ENCODE measurements at places on chromosomes 5 and 9. TPM values are rescaled to one million over a fixed set of nuclear protein-coding genes. Genes with fewer than 3 reads are reported as not detected.

The GAS1 gene
- 0.13 TPM for total RNA-seq

The DNM1 gene
- 0.39 TPM for total RNA-seq

The LIFR gene
- total RNA-seq, result 37.4 TPM

The GFPT2 gene
- 0.46 TPM for total RNA-seq

The PCDHA1 gene
- total RNA-seq, result not detected

The HRCT1 gene
- 2.4 TPM for total RNA-seq

The CCL19 gene
- total RNA-seq, result not detected

The SLC27A6 gene
- total RNA-seq, result not detected

The KCNV2 gene
- not detected for total RNA-seq

The CSF2 gene
- not detected for total RNA-seq

The MROH2B gene
- total RNA-seq, result 0.04 TPM

The SPINK1 gene
- total RNA-seq, result not detected

The RBM27 gene
- 29.0 TPM for total RNA-seq

The PTBP3 gene
- total RNA-seq, result 49.4 TPM

The PNPLA7 gene
- 0.20 TPM for total RNA-seq

The TIMD4 gene
- total RNA-seq, result not detected

The CCDC180 gene
- 0.74 TPM for total RNA-seq

The INSL4 gene
- not detected for total RNA-seq

The SLC6A18 gene
- total RNA-seq, result not detected

The BTNL9 gene
- 0.07 TPM for total RNA-seq
